Right kidney (tissue), 9 donors: ENCODE measurements at places on chromosomes 6 and 20.

DNA sequence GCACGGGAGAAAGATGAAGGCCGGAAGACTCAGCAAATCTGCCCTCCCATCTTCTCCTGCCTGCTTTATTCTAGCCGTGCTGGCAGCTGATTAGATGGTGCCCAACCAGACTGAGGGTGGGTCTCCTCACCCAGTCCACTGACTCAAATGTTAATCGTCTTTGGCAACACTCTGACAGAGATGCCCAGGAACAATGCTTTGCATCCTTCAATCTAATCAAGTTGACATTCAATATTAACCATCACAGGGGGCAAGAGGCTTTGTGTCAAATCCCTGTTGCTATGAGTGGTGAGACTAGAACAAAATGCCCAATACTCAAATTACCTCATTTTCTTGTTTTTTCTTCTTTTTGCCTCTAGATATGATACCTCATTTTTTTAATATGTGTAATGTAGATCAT is 27.4 kb upstream of the PLAGL1 start:
- DNase-seq, result no peak

GRCh38 chr6:71967436-71967835 is 81.1 kb downstream of the RIMS1 start:
- no peak for DNase-seq

DNA sequence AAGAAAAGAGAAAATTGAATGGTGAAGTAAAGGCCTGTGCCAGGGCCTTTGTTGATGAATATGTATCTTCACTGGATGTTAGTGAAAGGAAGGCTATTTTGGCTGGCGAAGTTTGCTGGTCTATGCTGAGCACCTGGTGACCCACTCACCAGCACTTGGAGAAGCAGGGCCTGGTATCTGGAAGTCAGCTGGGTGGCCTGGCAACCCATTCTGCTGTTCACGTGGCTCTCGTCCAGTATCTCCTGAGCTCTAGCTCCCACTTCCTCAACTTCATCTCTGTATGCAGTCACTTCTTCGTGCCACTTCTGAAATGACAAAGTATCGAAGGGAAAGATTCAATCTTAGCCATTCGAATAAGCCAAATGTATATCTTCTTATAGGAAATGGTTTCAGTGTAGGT is 283.7 kb downstream of the SYNE1 start:
- DNase-seq, result no peak

DNA sequence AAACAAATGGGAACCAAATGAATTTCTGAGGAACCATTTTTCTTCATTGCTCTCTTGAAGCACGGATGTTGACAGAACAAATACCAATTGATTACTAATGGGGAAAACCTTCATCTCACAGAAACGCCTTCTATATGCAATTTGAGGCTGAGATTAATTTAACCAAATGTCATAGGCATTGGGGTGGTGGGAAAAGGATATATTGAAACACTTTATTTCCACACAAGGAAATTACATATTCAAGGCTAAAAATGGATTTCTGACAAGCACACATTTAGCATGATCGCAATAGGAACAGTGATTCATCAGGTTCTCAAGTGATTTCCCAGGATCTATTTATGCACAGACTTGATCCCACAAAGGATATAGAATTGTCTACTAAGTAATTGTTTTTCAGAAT is 88.9 kb downstream of the COL12A1 start:
- DNase-seq, result no peak

- DNase-seq, result peak; percentile 79
Measured at GRCh38 chr6:136921936-136922684, at the start of gene SLC35D3. SLC35D3 (plus strand) TSS chr6:136922301; CDS start chr6:136922429, 128 bp downstream.
